BJ (cell line): ENCODE measurements at places on chromosomes 16 and 17.

DNA sequence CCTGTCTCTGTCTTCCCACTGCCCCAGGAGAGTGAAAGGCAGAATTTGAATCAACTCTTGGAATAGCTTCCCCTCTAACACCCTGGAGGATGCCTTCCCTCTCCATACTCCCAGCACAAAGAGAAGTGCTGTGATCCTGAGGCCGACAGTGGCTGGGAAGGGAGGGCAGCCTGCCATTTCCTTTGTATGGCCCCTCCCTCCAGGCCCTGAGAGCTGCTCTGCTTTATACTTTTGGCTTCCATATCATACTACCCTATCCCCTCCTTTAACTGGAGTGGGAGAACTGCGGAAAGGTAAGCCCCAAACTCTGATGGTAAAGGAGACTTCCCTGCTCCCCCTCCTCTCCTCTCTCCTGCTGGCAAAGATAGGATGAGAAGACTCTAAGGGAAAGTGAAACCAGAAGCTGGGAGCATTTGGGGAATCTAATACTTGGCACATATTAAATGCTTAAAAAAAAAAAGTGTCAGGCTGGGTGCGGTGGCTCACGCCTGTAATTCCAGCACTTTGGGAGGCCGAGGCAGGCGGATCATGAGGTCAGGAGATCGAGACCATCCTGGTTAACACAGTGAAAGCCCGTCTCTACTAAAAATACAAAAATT is 4.1 kb upstream of the MED24 start:
- no peak for DNase-seq

- DNase-seq: no peak
Observed at GRCh38 chr16:84464116-84464515, 40.3 kb downstream of the MEAK7 start.

GRCh38 chr16:4327386-4328045 is 11.6 kb downstream of the GLIS2 start:
- no peak for DNase-seq

DNA sequence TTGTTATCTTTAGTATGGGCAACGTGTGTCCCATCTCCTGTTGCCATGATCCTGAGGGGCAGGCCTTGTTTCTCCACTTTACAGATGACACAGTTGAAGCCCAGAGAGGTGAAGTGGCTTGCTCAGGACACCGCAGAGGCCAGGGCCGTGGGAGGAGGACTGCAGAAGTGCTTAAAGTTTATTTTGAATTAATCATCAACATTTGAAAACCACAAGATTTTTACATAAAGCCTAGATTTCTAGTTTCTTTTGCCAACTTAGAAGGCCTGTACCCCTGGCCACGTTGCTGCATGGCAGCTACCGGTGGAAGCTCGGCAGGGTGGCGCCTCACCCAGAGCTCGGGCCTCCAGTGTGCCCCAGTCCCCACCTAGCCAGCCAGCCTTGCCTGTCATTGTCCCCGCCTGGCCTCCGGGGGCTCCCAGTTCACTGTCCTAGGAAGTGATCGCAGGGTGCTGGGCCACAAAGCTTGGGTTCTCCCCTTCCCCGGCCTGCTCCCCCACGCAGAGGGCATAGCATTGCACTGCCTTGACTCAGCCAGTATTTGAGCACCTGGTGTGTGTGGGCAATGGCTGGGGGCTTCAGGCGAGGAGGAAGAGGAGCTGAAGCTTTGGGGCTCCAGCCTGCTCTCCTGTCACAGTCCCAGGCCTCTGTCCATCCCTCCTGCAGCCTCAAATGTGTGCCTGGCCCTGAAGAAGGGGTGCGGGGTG is 14.8 kb upstream of the ADCY7 start:
- DNase-seq: peak; percentile 87

DNA sequence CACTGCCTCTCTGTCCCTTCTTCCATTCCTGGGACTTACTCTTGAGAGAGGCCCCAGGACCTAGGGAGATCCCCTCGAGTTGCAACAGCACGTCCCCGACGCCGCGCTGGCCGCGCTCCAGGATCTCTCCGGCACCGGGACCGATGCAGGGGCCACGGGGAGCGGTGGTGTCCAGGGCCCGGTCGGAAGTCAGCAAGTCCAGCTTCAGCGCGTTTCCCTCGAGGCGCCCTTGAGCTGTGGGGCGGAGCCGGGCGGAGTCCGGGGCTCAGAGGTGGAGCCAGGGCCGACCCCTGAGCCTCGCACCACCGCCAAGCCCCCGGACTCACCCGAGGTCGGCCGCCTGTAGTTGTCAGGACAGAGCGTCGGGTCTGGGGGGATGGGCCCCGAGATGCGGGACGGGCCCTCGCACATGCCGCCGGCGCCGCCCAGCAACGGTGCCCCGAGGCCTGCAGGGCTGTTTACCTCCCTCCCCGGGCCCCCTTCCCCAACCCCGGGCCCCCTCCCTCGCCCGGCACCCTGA is 458 bp downstream of the ENKD1 start:
- DNase-seq: no peak

GRCh38 chr17:60535382-60536279 is 9.6 kb upstream of the APPBP2 start:
- no peak for DNase-seq

DNA sequence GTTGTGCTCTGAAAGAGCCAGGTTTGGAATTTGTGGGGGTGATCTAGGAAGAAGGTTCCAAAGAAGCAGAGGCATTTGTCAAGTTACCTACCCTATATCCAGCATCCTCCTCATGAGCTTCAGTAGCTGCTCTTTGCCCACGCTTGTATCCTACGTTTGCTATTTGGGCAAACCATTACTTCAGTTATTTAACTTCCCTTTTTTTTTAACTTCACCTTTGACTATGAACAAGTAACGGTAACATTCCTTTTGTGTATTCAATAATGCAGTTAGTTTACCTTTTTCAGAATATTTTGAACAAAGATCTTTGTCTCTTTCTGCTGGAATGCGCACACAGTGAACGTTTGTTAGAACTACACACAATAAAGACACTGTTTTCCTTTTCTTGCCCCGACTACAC is 41.5 kb downstream of the CYB5B start:
- no peak for DNase-seq

DNA sequence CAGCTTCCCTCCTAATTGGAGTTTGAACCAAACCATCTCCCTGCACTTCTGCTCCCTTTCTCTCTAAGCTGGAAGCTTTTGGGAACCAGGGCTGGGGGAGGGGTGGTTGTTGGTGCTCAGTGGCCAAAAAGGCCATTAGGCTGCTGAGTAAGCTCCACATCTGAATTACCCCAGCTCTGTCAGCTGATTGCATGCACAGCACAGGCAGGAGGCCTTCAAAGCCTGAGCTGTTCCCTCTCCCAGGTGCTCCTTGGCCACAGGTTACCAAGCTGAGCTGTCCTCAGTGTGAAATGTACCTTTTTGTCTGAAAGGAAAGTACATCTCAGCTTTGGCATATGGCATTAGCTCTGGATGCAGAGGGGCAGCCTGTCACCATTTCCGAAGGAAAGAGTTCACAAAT is 6.2 kb upstream of the TBKBP1 start:
- no peak for DNase-seq

- DNase-seq: no peak
Observed at GRCh38 chr17:10737168-10737622, 7.4 kb upstream of the TMEM220 start.

- no peak for DNase-seq
Observed at GRCh38 chr16:75462806-75463205, 1.7 kb downstream of the TMEM170A start.

GRCh38 chr16:54812229-54812628 is 118.4 kb upstream of the IRX5 start:
- DNase-seq: no peak

GRCh38 chr17:52744179-52744578 is 585.7 kb upstream of the CA10 start:
- DNase-seq: no peak

GRCh38 chr16:50917950-50918703 is 176.2 kb downstream of the CYLD start:
- DNase-seq: no peak

- no peak for DNase-seq
Observed at GRCh38 chr17:82228278-82228841, 482 bp upstream of the SLC16A3 start.

GRCh38 chr16:15765880-15766279 is 90.9 kb downstream of the MYH11 start:
- no peak for DNase-seq

DNA sequence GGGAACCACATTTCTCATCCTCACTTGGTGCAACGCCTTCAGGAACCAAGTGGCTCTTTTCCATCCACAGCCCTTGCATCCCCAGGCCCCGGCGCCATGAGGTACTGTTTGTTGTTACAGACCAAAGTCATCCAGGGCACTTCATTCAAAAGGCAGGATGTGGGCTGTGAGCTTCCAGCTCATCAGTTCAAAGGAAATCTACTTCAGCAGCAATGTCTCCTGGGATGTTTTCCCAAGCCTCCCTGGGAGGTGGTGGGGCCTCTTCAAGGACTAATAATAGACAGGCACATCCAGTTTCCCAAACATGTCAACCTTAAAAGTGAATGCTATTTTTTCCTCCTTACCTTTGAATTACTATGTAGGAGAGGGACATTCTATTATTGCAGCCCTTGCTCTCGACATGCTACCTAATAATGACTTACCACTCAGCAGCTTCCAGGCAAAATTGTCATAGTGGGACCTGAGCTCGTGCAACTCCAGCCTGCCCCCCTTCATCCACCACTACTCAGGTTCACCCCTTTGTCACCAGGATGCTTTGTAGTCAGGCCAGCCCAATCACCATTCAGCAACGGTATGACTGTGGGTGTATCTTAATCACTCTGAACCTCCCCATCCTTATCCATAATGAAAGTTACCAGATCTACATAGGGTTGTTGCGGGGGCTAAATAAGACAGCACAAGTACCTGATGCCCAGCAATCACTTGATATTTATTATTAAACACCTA is 1.7 kb upstream of the PRKCB start:
- DNase-seq: no peak

DNA sequence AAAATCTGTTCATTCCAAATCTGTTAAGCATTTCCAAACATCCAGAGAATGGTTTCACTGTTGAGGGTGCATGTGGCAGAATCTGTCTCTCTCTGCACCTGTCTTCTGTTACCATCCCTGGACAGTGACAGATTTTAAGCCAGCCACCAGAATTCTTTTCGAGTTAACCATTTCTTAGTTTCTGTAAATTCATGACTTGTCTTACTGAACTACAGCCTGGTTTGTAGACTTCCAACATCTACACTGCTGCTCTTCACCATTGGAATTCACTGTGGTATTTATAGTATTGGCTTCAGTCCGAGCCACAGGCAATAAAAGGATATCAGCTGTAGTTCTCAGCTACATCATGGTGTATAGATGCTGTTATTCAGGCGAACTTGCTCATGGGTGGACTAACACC is 47.6 kb downstream of the GOSR1 start:
- DNase-seq: peak; percentile 68

GRCh38 chr17:63774141-63774968 is at the start of gene DDX42:
DDX42 (plus strand) TSS chr17:63774170; CDS start chr17:63787050, 12,880 bp downstream.
- DNase-seq: no peak

DNA sequence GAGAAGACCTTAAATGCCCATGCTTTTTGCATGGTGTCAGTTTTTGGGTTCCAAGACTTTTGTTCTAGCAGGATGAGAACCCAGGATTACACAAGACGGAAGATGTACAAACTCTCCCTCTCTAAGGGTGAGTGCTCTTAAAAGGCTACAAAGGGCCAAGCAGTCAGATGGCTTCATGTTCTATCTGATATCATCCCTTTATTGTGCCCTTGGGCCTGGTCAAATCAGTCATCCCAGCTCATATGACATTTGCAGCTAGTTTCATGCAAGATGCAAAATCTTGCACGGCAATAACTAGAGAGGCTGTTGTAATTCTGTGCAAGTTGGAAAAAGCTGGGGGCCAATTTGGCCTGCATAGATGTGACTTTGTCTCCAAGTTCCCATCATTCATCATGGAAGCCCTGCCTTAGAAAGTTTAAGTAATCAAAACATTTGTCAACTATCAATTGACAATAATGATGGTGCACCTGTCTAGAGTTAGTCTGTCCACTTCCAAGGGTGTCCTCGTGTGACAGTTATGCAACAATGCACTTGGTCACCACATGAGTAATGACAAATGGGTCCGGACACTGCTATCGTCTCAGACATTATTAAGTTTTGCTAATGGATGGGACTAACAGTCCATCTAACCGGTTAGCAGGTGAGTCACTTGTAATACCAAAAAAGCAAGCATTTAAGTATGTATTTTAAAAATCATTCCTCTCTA is 58.6 kb upstream of the ZFHX3 start:
- DNase-seq: no peak

DNA sequence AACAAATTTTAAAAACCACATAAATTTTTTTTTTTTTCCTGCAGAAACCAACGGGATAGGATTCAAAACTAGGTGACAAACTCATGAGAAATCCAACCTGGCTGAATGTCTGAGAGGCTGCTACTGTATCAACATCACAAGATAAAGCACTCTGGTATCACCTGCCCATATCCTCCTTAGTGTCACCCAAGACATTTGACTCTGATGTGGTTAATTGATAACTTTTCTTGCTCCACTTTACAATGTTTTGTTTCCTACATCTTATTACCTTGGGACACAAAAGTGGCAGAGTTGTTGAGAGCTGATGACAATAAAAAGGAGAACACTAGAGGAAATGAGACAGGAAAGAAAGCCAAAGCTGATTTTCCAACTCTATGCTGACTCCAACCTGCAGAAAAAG is 4.0 kb upstream of the FBXL20 start:
- DNase-seq: no peak

GRCh38 chr16:11170696-11171447 is 85.1 kb downstream of the SOCS1 start:
- no peak for DNase-seq

DNA sequence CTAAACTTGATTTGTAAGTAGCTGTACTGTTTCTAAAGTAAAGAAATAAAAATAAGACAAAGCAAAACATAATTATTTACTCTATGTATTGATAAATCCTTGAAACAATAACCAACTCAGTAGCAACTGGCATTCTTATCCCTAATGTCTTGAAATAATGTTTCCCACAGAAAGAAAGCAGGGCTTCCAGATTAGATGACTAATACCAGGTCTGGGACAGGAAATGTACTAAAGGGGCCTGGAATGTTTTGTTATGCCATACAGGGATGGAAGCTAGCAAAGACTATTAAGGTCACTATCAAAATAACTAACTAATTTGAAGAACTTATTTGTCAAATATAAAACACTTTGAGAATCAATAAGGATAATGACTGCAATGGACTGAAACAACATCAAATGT is 82.1 kb downstream of the CFDP1 start:
- DNase-seq: peak; percentile 47

GRCh38 chr17:15432807-15433611 is 34.4 kb downstream of the CDRT4 start:
- DNase-seq: no peak

- no peak for DNase-seq
Observed at GRCh38 chr17:53390575-53390974, 432.2 kb upstream of the KIF2B start.

GRCh38 chr16:29182501-29182900 is 197.6 kb downstream of the LAT start:
- DNase-seq: no peak

GRCh38 chr17:42518755-42519545 is 17.1 kb upstream of the NAGLU start:
- no peak for DNase-seq

- no peak for DNase-seq
Observed at GRCh38 chr16:53740476-53740875, 36.5 kb downstream of the FTO start.
